ENCODE measurements at places on chromosomes 3 and 15.

- DNase-seq = no peak
Observed at GRCh38 chr3:63470745-63471144, 181.7 kb upstream of the SNTN start.

DNA sequence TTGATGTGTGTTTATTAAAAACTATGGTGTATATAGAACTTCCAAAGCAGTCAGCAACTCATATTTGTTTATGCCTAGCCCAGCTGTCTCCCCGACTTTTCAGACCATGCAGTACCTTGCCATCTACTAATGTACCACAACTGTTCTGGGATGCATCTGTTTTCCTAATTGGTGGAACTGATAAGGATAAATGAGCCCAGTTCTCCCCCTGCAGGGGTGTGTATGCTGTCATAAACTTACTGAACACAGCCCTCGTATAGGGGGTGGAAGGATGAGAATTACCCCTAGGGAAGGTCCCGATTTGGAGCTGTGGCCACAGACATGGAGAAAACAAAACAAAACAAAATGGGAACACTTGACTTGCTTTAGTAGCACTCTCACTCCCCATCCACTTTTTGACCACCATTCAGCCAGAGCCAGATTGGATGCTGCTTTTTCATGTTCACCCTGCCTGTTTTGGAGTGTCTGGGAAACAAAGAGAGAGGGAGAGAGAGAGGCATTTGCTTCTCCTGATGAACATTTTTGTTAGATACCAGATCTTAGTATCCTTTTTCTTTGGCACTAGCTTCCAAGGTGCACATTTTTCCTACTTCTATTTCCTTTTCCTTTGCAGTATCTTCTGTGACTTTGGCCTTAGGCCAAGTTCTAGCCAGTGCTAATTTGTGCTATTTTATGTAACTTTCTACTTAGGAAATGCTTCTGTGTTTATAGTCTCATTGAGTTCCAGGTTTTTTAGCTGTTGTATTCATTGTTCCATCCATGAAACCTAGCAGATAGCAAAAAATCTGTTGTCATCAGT is 29.1 kb downstream of the CADM2 start:
- no peak for DNase-seq

DNA sequence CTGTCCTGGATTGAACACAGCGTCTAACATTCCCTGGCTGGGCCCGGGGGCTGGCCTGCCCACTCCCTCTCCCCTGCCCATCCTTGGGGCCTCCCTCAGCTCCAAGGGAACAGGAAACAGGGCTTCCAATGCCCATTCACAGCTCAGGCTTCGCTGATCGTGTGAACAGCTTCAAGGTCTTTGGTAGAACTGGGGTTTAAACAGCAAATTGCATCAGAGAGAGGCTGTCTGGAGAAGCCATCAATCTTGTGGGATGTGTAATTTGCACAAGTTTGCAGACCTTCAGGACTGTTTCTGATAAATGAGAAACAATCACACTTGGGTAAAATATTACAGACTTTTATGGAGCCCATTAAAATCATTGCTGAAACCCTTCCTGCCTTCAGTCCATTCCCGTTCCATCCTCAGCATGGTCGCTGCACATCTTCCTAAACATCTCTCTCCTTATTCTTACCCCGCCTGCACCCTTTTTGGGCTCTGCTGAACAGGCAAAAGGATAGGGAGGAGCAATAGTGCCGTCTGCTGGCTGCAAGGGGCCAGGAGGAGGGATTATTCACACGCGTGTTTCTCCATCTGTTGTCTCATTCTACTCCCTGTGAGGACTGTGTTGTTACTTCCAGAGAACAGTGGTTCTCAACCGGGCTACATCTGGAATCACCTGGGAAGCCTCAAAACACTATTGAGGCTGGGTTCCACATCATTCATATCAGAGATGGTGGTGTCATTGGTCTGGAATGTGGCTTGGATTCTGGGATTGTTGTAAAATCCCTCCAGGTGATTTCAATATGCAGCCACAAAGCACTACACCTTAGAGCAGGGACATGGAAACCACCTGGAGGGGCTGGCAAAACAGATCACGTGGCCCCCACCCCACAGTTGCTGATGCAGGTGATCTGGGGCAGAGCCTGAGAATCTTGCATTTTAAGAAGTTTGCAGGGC is 116.3 kb downstream of the CLSTN2 start:
- no peak for DNase-seq

- DNase-seq = no peak
Observed at GRCh38 chr15:67865766-67866165, 25.9 kb upstream of the RNU6-1 start.

GRCh38 chr15:64694816-64695215 is 80.6 kb downstream of the RBPMS2 start:
- DNase-seq = no peak

DNA sequence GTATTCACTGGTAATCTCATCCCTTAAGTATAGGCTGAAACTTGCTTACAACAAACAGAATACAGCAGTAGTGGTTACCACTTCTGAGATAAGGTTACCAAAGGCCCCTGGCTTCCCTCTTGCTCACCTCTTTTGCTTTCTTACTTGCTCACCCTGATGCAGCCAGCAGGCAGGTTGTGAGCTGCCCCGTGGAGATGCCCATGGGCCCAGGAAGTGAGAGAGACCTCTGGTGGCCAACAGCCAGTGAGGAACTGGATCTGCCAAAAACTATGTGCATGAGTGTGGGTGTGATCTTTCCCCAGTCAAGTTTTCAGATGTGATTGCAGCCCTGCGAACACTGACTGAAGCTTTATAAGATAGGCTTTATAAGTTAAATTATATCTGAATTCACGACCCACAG is 48.7 kb downstream of the NMNAT3 start:
- no peak for DNase-seq

GRCh38 chr3:156431334-156432124 is 123.4 kb downstream of the SSR3 start:
- no peak for DNase-seq

DNA sequence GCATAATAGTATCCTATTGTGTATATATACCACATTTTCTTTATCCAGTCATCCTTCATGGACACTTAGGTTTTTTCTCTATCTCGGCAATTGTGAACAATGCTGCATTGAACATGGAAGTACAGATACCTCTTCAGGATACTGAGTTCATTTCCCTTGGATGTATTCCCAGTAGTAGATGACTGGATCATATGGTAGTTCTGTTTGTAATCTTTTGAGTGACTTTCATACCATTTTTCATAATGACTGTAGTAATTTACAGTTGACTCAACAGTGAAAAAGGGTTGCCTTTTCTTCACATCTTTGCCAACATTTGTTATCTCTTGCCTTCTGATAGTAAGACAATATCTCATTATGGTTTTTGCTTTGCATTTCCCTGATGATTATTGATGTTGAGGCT is 21.8 kb downstream of the MYH15 start:
- DNase-seq = peak; percentile 71

- no peak for DNase-seq
Observed at GRCh38 chr3:124691599-124691998, 38.7 kb upstream of the UMPS start.

DNA sequence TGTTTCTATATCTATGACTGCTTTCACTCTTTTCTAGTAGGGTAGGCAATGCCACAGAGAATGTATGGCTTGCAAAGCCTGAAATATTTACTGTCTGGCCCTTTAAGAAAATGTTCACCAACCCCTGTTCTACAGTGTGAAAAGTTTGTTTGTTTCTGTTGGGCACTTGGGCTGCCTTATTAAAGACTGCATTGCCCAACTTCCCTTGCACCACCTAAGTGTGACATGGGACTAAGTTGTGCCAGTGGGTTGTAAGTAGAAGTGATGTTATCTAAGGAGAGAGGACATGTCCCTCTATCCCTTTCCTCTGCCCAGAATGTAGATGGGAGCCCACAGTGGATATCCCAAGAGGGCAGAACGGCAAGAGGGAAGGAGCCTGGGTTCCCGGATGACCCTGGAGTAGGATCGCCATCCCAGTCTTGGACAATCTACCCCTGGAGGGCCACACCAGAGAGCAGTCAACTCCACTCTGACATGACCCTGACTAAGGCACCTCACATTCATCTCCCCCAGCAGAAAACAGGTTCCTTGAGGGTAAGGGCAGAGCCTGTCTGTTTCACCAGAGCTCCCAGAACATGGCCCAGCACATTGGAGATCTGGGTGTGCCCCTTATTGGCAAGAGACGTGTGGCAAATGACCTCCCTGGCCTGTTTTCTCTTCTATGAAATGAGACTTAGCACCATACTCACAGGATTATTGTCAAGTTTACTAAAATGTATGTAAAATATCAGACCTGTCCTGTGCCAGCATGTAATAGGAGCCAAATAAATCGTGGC is 138.8 kb downstream of the SMAD6 start:
- no peak for DNase-seq

GRCh38 chr15:91839867-91840266 is 13.6 kb upstream of the SLCO3A1 start:
- no peak for DNase-seq

DNA sequence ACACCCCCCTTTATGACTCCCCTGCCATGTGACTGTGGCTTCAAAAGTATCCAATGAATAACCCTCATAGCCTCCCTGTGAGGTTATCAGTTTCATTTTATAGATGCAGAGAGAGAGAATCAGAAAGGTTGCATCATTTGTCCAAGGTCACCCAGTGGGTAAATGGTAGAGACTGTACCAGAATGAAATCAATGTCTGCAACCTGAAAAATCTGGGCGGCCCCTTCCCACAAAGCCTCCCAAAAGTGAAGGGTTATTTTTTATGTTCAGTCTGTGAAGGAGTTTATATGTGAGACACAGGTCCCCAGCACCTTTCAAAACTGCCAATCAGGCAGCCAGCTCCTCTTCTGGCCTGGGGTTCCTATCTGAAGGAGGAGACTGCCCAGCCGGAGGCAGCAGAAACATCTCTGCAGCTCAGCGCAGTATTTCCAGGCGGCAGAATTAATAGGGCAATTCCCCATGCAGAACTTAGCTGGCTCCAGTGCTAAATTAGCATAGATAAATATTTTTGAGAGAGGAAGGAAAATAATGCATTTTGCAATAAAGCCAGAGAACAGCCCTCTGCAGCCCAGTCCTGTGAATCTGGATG is 130.8 kb upstream of the PRR20G start:
- DNase-seq = no peak

DNA sequence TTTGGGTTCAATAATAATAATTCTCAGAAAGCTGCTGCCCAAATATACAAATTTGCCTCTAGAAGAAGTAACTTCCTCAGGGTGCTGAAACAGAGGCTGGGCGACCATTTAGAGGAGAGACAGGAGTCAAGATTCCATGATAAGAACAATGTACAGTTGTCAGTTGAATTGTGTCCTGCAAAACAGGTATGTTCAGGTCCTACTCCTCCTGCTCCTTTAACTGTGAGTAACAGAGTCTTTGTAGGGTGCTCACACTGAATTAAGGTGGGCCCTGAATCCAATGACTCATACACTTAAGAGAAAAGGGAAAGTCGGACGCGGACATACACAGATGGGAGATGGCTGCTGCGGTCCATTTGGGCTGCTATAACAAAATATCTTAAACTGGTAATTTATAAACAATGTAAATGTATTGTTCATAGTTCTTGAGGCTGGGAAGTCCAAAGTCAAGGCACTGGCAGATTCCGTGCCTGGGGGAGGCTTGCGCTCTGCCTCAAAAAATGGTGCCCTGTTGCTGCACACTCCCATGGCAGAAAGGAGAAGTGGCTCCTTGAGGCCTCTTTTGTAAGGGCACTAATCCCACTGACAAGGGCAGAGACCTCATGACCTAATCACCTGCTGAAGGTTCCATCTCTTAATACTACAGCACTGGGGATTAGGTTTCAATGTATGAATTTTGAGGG is 55.1 kb downstream of the MB21D2 start:
- DNase-seq = no peak

DNA sequence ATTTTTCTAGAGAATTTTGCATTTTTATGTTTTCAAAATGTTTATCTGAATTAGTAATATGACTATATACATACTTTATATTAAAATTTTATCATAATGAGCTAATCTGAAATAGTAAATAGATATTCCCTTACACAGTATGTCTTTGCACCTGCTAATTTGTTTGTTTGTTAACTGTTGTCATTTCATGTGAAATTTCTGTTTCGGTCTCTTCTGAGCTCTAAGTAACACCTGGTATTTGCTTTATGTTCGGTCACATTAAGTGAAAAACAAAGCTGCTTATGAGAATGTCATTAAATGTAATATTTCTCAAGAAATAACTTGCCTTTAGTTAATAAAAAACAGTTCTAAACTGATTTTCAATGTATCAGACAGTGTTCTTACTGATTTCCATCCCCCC is 61.1 kb downstream of the FNDC3B start:
- no peak for DNase-seq

GRCh38 chr3:105352976-105353375 is 13.7 kb upstream of the ALCAM start:
- DNase-seq = no peak

DNA sequence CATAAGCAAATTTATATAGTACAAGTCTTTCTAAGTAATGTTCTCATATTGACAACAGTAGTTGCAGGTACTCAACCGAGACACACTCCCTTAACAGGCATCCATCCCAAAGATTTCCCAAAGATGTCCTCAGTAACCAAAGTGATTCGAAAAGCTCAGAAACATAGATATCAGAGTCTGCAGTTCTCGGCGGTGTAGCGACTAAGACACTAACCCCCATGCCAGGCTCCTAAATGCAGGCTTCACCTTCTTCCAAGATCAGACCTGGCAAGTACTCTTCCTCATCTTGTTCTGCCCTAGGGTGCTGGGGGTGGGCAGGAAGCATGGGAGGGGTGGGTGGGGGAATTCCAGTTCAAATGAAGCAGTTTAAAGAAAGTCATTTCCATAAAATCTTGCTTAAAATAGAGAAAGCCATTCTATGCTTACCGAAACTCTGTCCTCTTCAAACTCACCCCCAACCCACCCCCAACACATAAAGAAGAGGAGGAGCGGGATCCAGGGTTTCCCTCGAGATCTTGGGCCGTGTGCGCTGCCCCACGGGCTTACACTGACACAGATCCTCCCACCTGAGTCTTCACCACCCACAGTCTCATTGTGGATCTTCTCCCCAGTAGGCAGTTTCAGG is 59.0 kb upstream of the BCL6 start:
- no peak for DNase-seq

GRCh38 chr3:180633722-180634121 is 31.8 kb downstream of the TTC14 start:
- DNase-seq = no peak

DNA sequence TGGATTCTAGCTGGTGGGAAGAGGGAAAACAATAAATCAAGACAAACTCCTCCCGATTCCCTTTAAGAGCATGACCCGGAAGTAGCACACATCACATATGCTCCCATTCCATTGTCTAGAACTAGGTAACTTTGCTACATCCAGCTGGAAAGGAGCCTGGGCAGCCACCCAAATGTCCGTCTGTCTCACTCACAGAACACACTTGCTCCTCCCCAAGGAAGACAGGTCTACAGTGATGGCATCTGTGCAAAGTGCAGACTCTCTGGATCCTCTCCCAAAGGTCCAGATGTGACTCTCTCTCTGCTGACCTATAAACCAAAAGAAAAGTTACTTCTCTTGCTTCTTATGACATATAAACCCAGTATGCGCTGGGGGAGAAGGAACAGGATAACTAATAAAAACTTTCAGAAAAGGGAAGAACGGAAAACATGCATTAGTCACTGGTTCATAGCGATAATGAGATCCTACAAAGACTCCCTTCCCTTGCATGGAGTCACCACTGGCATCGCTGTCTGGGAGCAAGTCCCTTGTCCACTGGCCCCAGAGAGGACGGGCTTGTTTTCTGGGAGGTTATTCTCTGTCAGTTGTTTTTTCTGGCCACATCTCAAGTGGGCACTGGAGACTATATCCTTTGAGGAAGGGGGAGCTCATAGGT is 29.8 kb upstream of the EPHB3 start:
- no peak for DNase-seq

- DNase-seq = no peak
Observed at GRCh38 chr3:134505485-134505884, 19.6 kb downstream of the CEP63 start.

Data from foreskin melanocyte (primary cell).